ENCODE measurements at places on chromosomes 4 and X. TPM values are rescaled to one million over a fixed set of nuclear protein-coding genes. Genes with fewer than 3 reads are reported as not detected.

DNA sequence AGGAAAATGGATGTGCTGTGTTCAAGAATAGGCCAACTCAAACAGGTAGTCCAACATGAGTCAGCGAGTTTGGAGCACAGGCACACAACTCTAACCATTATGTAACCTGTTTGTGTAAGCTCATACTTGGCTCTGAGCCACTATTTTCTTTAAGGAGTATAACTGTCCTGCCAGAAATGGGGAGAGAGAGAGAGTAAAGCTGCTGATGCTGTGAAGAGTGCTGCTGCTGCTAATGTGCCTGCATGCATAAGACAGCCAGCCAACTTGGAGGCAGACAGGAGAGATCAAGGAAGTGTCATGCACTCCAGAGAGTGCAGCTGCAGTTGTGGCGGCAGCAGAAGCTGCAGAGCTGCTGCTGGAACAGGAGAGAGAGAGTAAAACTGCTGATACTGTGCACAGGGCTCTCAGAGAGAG lies 11.7 kb upstream of the STATH start:
- no peak for DNase-seq

DNA sequence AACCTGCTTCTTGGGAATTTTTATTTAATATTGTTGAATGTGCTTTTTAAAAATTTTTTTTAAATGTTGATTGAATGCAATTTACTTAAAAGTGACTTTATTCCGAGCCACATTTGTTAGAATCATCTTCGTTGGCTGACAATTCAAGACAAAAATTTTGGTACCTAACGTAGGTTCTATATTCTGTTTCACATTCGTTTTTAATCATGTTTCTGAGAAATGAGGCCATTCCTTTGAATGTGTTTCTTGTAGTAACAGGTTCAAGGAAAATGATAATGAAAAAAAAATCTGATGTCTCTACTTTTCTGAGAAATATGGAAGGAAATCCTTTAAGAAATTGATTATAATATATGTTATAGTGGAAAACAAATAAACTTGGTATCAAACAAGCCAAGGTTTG lies 92.3 kb upstream of the DCLK2 start:
- no peak for DNase-seq

DNA sequence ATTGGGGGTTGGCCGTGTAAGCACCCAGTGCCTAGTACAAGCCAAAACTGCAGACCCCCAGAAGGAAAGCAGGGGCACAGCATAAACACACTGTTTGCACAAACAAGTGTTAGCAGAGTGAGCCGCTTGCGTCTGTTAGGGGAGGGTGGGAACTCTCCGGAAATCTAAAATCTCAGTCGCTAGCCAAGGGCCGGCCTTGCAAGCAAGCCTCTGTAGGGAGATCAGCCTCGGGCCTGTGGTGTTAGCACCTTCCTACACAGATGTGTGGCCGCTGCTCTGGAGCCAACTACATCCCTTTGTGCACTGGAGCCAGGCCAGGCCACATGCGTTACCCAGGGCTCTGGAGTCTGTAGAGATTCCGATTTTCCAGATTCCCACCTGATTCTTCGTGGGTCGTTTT lies 67.1 kb downstream of the GPR143 start:
- no peak for DNase-seq

DNA sequence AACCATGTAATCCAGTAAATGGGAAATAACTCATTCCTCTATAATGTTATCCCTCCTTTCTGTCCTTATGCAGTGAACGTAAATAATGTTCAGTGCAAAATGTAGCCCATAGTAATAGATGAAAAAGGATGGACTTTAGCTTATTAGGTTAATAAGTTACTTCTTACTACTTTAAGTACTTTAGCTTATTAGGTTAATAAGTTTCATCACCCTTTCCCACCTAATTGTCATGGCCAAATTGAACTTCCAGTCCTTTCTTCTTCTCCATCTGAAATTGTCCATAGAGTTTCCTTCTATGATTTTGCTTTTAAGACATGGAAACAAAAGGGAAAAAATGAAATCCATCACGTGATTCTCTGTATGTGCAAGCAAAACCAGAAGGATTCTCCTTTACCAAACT lies 15.2 kb upstream of the TMEM165 start:
- no peak for DNase-seq

GRCh38 chr4:54254116-54254914 lies 25.2 kb downstream of the PDGFRA start:
- DNase-seq = no peak

DNA sequence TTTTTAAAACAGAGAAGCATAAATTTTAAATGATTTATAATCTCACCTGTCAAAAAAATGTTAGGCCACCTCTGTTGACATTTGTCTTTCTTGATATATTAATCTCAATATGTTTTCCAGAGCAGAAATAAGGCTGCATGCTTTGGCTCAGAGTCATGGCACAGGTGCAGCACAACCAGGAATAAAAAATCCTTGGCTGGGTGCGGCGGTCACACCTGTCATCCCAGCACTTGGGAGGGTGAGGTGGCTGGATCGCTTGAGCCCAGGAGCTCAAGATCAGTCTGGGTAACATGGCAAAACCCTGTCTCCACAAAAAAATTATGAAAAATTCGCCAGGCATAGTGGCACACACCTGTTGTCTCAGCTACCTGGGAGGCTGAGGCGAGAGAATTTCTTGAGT lies 18.1 kb downstream of the CPLX1 start:
- no peak for DNase-seq

GRCh38 chr4:112348488-112349158 lies 51.5 kb downstream of the ALPK1 start:
- peak; percentile 92 for DNase-seq

DNA sequence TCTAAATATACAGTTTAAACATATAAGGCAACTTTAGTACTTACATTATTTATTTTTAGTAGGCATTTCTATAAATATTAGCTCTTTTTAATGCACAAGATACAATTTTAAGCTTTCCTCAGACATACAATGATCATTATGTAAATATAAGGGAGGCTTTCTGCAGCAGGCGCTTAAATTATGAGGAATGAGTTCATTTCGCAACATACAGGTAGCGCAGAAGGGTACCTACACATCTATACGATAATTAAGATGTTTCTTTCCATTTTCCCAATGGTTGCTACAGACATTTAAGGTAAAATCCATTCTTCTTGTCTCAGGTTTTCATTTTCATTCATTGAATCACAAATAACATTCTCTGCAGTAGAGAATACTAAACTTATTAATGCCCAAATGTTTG lies 1.2 kb downstream of the AASDH start:
- no peak for DNase-seq

DNA sequence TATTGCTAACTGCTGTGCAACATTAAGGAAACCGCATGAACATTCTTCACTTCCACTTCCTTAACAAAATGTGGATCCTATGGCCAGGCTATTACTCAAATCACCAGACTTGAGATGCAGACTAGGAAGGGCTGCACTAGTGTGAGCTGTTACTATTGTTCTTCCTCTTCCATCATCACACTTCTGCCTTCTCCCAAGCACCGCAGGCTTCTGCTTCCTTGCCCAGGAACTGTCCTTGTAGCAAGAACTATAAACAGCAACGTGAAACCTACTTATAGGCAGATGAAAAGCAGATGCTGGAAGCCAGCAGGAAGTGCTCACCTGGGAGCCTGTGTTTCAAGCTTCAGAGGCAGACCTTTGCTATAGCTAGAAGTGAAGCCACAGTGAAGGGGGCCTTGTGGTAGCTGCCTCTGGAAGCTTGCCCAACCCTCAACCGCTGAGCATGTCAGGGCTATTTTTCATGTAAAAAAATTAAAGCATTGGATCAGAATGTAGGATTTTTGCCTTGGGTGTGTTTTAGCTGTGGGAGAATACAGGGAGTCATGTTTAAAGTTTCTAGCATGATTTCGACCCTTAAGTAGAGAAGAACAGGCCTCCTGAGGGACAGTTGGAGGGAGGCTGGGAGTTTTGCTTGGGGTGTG lies 43.9 kb downstream of the CLNK start:
- DNase-seq = no peak

DNA sequence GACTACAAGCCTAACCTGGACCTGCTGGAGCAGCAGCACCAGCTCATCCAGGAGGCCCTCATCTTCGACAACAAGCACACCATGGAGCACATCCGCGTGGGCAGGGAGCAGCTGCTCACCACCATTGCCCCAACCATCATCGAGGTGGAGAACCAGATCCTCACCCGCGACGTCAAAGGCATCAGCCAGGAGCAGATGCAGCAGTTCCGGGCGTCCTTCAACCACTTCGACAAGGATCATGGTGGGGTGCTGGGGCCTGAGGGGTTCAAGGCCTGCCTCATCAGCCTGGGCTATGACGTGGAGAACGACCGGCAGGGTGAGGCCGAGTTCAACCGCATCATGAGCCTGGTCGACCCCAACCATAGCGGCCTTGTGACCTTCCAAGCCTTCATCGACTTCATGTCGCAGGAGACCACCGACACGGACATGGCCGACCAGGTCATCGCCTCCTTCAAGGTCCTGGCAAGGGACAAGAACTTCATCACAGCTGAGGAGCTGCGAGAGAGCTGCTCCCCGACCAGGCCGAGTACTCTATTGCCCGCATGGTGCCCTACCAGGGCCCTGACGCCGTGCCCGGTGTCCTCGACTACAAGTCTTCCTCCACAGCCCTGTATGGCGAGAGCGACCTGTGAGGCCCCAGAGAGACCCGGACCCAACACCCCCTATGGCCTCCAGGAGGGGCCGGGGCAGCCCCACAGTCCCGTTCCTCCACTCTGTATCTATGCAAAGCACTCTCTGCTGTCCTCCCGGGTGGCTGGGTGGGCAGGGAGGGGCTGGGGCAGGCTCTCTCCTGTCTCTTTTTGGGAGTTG lies 486.2 kb downstream of the TRAM1L1 start:
- DNase-seq = no peak

DNA sequence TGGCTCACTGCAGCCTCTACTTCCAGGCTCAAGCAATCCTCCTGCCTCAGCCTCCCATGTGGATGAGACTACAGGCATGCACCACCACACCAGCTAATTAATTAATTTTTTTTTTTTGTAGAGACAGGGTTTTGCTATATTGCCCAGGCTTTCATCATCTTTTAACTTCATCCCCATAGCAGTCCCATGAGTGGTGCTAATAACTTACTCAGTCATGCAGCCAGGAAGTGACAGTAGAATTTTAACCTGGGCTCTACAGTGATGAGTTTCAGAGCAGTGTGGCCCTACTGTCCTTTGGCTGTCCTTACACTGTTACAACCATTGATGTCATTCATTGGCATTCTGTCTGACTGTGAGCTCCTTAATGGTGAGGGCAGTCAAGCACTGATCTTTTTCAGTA lies 3.9 kb upstream of the OCIAD2 start:
- no peak for DNase-seq

DNA sequence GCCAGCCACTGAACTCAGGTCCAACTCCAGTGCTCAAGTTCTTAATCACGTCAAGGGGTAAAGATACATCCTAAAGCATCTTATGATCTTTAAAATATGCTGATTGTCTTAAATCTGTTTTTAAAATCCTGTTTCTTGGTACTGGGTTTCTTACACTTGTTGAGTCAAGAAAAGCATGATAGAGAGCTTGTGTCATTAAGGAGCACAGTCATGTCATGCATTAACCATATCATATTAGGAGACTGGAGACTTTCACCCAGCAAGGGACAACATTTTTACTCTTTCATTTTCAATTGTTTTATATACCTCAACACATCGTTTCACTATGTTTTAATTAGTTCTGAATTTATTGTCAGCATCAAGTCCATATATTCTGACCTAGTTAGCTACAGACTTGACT lies 41.5 kb downstream of the BCLAF3 start:
- no peak for DNase-seq

GRCh38 chr4:68011684-68012083 lies 48.4 kb upstream of the TMPRSS11A start:
- no peak for DNase-seq

DNA sequence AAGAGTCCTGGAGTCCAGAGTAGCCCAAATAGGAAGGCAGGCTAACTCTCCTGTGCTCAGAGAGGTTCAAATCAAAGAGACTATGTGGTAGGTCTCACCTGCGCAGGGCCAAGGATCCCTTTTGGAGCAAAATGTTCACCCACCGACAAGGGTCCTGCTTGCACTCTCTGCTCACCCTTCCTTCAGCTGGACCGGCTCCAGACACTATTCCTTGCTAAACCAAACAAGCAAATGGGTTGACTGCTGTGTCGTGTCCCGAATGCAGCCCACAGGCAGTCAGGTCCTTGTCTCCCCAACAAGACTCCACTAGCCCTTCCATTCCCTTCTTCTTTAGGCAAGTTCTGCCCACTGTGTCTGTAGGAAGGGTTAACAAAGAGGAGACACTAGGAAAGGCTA lies 760 bp downstream of the TRMT2B start:
- no peak for DNase-seq

GRCh38 chr4:111880116-111880515 lies 265.1 kb upstream of the FAM241A start:
- no peak for DNase-seq

DNA sequence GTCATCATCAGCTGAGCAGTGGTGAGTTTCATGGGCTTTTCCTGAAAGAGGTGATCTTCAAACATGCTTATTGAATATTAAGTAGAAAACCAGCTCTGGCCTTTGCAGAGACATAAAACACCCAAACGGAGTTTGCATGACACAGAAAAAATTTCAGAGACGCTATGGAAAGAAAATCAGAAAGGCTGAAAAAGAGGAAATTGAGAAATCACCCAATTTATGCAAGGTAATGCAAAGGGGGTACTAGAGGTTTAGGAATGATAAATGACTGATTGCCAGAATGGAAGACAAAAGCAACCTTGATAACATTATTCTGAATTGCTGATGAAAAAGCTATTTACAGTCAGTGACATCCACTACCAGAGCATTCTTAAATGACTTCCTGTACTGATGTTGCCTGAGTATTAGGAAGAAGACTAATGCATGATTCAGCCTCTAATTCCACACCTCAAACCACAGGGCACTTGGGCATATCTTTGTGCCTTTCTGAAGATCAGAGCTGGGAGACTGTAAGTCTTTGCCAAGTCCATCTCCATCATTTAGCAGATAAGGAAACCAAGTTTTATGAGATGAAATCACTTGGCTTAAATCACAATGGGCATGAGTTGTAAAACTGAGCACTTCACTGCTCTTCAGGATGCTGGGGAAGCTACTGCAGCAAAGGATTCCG lies 565.7 kb downstream of the PPARGC1A start:
- DNase-seq = no peak

GRCh38 chrX:56762220-56762619 lies 33.2 kb downstream of the NBDY start:
- no peak for DNase-seq

GRCh38 chr4:165325732-165326512 lies 1.5 kb upstream of the MSMO1 start:
- no peak for DNase-seq

DNA sequence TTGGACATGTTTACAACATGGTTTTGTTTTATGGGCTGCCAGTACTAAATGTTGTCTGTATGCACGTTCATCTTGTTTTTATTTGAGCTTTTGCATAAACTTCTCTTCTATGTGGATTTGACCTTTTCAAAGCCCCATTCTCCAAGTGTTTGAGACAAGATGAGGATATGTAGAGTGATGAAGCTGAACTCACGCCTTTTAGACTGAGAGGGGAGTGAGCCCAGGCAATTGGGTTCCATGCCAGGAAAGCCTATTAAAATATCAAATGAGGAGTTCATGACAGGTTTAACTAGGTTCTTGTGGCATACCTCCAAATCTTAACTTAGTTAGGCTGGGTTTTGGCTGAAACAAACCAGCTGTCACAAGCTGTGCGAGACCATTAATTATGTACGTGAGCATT lies 170.4 kb upstream of the LDB2 start:
- DNase-seq = no peak

PNMA6F gene
- total RNA-seq = not detected

GYPE gene
- total RNA-seq = not detected

FGA gene
- not detected for total RNA-seq

HMGN5 gene
- 4.8 TPM for total RNA-seq

All from SJCRH30 (cell line).